ENCODE measurements at places on chromosomes 6 and 20. TPM values are rescaled to one million over a fixed set of nuclear protein-coding genes. Genes with fewer than 3 reads are reported as not detected.

The KCNK15 gene
- 2.9 TPM for total RNA-seq

- H3K27me3 ChIP-seq, result no peaks in the 10 kb centered on the region
- DNase-seq, result no peak
- H3K4me1 ChIP-seq, result no peaks in the 10 kb centered on the region
- H3K36me3 ChIP-seq, result no peaks in the 10 kb centered on the region
- H3K4me3 ChIP-seq, result no peak overlapping the region
- no peak overlapping the region for H3K27ac ChIP-seq
Measured at GRCh38 chr6:66307490-66307889, 600.5 kb upstream of the EYS start.

The PLCG1 gene
- total RNA-seq, result 205 TPM

The ROS1 gene
- total RNA-seq, result 0.16 TPM

The GRIK2 gene
- total RNA-seq, result 0.29 TPM

DNA sequence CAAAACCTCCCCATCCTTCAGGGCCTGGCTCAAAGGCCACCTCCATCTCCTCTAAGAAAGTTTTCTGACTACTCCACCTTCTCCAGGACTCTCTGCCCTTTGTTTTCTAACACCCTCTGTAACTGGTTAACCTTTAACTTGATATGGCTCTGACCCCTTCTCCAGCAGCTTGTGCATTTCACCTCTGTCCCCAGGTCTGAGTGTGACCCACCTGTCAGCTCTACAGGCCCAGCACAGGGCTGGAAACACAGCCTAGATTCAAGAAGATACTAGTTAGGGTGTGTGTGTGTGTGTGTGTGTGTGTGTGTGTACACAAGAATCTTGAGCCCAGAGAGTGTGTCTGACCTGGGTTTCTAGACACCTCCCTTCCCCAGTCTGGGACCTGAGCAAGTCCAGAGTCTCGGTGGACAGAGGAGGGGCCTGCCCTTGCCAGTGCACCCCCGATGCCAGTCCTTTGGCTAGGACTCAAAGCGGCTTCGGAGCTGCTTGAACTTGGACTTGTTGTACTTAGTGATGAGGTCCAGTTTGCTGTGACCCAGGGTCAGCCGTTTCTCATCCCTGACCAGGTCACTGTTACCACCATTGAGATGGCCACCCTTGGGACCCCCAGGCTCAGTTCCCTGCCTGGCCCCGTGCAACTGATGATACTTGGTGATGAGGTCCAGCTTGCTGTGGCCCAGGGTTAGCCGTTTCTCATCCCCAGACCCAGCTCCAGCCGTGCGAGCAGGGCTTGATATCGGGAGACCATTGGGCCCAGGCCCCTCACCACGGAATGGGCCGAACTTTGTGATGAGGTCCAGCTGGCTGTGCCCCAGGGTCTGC is 1.7 kb upstream of the EIF6 start:
- H3K4me1 ChIP-seq, result peaks cover 28% of the 10 kb centered on the region
- peaks cover 3% of the 10 kb centered on the region for H3K36me3 ChIP-seq
- peak overlapping the region; percentile 87 for H3K27ac ChIP-seq
- H3K4me3 ChIP-seq, result no peak overlapping the region
- peak; percentile 76 for DNase-seq

The SYCP2 gene
- 68.7 TPM for total RNA-seq

- no peaks in the 10 kb centered on the region for H3K27me3 ChIP-seq
- DNase-seq, result no peak
- H3K27ac ChIP-seq, result no peak overlapping the region
- H3K36me3 ChIP-seq, result no peaks in the 10 kb centered on the region
- no peak overlapping the region for H3K4me3 ChIP-seq
Measured at GRCh38 chr6:15839969-15840541, 177.2 kb upstream of the DTNBP1 start.

- no peak overlapping the region for H3K27ac ChIP-seq
- no peaks in the 10 kb centered on the region for H3K27me3 ChIP-seq
- H3K36me3 ChIP-seq, result no peaks in the 10 kb centered on the region
- H3K4me1 ChIP-seq, result peaks cover 9% of the 10 kb centered on the region
- DNase-seq, result no peak
Measured at GRCh38 chr6:157555455-157556143, 174.6 kb downstream of the ZDHHC14 start.

DNA sequence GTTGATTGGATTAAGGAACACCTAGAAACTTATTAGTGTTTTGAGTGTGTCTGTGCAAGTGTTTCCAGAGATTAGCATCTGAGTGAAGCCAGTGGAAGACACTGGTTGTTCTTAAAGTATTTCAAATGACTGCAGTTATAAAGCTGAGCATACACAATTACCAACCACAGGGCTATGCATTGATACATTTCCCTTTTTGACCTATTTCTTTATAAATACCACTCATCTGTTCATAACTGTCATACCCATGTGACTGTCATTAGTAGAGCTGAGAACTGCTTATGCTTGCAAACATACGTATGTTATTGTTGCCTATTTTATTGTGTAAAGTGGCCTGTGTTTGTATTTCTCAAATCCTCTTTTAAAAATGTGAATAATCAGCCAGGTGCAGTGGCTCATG is 15.3 kb upstream of the ZC3H12D start:
- H3K4me1 ChIP-seq, result no peaks in the 10 kb centered on the region
- H3K36me3 ChIP-seq, result no peaks in the 10 kb centered on the region
- H3K27ac ChIP-seq, result no peak overlapping the region
- no peaks in the 10 kb centered on the region for H3K27me3 ChIP-seq

- no peak for DNase-seq
- H3K27me3 ChIP-seq, result no peaks in the 10 kb centered on the region
- H3K4me3 ChIP-seq, result no peak overlapping the region
Measured at GRCh38 chr6:90098001-90098531, 198.6 kb downstream of the BACH2 start.

The HLA-DPA1 gene
- not detected for total RNA-seq

The PDE7B gene
- total RNA-seq, result not detected

DNA sequence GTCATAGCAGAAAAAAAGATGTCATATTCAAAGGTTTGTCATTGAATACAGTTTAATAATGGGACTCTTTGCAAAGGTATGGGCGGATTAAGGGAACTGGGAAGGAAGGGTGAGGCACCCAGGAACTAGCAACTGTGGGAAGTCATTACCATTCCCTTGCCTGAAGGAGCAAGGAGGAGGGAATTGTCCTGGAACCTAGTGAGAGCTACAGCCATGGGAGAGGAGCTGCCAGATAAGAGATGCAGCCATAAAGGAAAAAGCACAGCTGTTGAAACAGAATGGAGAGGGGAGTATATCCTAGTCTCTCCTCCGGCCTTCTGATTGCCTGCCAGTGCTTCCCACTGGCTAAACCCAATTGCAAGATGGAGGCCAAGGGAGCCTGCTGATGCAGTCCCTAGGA is 250.6 kb downstream of the BCKDHB start:
- no peak for DNase-seq
- no peaks in the 10 kb centered on the region for H3K36me3 ChIP-seq
- no peak overlapping the region for H3K4me3 ChIP-seq
- H3K4me1 ChIP-seq, result no peaks in the 10 kb centered on the region

DNA sequence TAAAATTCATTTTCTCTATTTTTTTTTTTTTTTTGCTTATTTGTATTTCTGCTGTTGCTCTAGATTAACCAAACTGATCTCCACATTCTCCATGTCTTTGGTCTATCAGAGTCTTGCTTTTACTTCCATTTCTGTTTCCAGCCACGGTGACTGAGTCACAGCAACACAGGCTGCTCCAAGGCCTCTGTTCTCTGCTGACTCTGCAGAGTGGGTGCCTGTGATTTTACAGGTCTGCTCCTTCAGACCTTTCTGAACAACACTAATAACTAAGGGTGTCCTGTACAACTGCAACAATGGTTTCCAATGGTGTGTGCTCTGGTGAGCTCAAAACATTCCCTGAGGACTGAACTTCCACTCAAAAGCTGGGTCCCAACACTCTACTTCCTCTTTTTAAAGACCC is 102.3 kb upstream of the BMP2 start:
- H3K4me1 ChIP-seq, result peaks cover 36% of the 10 kb centered on the region
- no peaks in the 10 kb centered on the region for H3K36me3 ChIP-seq
- H3K4me3 ChIP-seq, result no peak overlapping the region
- DNase-seq, result no peak

GRCh38 chr20:37896932-37897548 is 5.9 kb upstream of the VSTM2L start:
- no peaks in the 10 kb centered on the region for H3K27me3 ChIP-seq
- no peaks in the 10 kb centered on the region for H3K4me1 ChIP-seq
- DNase-seq, result peak; percentile 54
- H3K36me3 ChIP-seq, result no peaks in the 10 kb centered on the region
- H3K27ac ChIP-seq, result no peak overlapping the region

The PSORS1C2 gene
- total RNA-seq, result not detected

The ENPP1 gene
- total RNA-seq, result 4.6 TPM

The TRIM31 gene
- total RNA-seq, result 0.74 TPM

GRCh38 chr6:141307309-141307998 is 825.3 kb upstream of the GJE1 start:
- no peak for DNase-seq
- no peak overlapping the region for H3K4me3 ChIP-seq
- no peaks in the 10 kb centered on the region for H3K27me3 ChIP-seq
- H3K4me1 ChIP-seq, result no peaks in the 10 kb centered on the region
- no peaks in the 10 kb centered on the region for H3K36me3 ChIP-seq
- no peak overlapping the region for H3K27ac ChIP-seq

- H3K4me1 ChIP-seq, result peaks cover 9% of the 10 kb centered on the region
- DNase-seq, result no peak
- no peaks in the 10 kb centered on the region for H3K27me3 ChIP-seq
- H3K27ac ChIP-seq, result no peak overlapping the region
- H3K4me3 ChIP-seq, result no peak overlapping the region
- no peaks in the 10 kb centered on the region for H3K36me3 ChIP-seq
Measured at GRCh38 chr20:40414843-40415615, 274.0 kb downstream of the MAFB start.

GRCh38 chr6:106077170-106077569 is 9.0 kb upstream of the PRDM1 start:
- H3K27ac ChIP-seq, result no peak overlapping the region
- no peak overlapping the region for H3K4me3 ChIP-seq
- DNase-seq, result no peak

DNA sequence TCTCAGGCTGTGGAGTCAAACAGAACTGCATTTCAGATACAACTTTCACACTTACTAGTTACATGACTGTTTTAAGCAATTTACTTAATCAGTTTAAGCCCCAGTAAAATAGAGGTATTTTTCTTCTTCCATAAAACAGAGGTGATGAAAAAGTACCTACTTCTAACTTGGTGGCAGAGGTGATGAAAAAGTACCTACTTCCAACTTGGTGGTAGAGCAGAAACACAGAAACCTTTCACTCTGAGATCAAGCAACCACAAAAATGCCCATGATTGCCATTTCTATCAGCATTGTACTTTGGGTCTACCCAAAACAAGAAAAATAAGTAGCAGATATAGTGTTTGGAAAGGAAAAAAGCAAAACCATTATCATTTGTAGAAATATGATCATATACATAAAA is 148.7 kb downstream of the OPRM1 start:
- no peaks in the 10 kb centered on the region for H3K36me3 ChIP-seq
- H3K27ac ChIP-seq, result no peak overlapping the region
- H3K4me1 ChIP-seq, result no peaks in the 10 kb centered on the region
- no peak for DNase-seq
- no peak overlapping the region for H3K4me3 ChIP-seq

- no peak for DNase-seq
- H3K36me3 ChIP-seq, result peaks cover 5% of the 10 kb centered on the region
- no peaks in the 10 kb centered on the region for H3K27me3 ChIP-seq
- H3K4me3 ChIP-seq, result no peak overlapping the region
Measured at GRCh38 chr6:73511796-73512195, 9.0 kb downstream of the EEF1A1 start.

DNA sequence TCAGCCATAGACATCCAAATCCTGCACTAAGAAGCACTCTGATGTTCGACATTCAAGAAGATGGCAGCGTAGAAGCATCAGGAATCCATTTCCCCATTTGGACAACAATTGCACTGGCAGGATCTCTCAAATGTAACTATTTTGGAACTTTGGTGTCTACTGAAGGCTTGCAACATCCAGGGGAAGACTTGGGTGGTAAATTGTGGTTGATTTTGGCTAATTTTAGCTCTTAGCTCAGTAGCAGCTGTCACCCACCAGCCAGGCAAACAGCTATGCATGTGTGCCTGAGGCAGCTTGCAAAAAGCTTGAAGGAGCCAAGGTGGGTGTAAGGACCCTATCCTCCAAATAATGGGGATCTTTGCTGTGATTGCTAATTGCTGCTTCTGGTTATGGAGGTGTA is 35.1 kb upstream of the PPP1R3G start:
- H3K36me3 ChIP-seq, result no peaks in the 10 kb centered on the region
- H3K27ac ChIP-seq, result no peak overlapping the region
- no peaks in the 10 kb centered on the region for H3K27me3 ChIP-seq
- H3K4me1 ChIP-seq, result no peaks in the 10 kb centered on the region
- no peak overlapping the region for H3K4me3 ChIP-seq
- DNase-seq, result no peak

The KIAA0408 gene
- total RNA-seq, result not detected

- no peak overlapping the region for H3K27ac ChIP-seq
- no peaks in the 10 kb centered on the region for H3K36me3 ChIP-seq
- H3K4me3 ChIP-seq, result no peak overlapping the region
- no peaks in the 10 kb centered on the region for H3K4me1 ChIP-seq
Measured at GRCh38 chr20:62734881-62735280, 26.2 kb downstream of the NTSR1 start.

GRCh38 chr6:146984251-146984924 is 219.8 kb upstream of the STXBP5 start:
- H3K4me1 ChIP-seq, result peaks cover 60% of the 10 kb centered on the region
- H3K27ac ChIP-seq, result peak overlapping the region; percentile 83
- H3K27me3 ChIP-seq, result no peaks in the 10 kb centered on the region
- no peak for DNase-seq

GRCh38 chr6:1123386-1124375 is 188.2 kb upstream of the FOXQ1 start:
- DNase-seq, result no peak
- H3K36me3 ChIP-seq, result no peaks in the 10 kb centered on the region
- peaks cover 13% of the 10 kb centered on the region for H3K4me1 ChIP-seq
- H3K27me3 ChIP-seq, result no peaks in the 10 kb centered on the region

- no peak overlapping the region for H3K4me3 ChIP-seq
- no peak overlapping the region for H3K27ac ChIP-seq
- no peaks in the 10 kb centered on the region for H3K36me3 ChIP-seq
- no peaks in the 10 kb centered on the region for H3K4me1 ChIP-seq
- no peak for DNase-seq
- no peaks in the 10 kb centered on the region for H3K27me3 ChIP-seq
Measured at GRCh38 chr6:116205281-116205680, 48.6 kb downstream of the TSPYL4 start.

GRCh38 chr20:24507182-24507853 is 37.9 kb downstream of the SYNDIG1 start:
- no peaks in the 10 kb centered on the region for H3K4me1 ChIP-seq
- H3K27ac ChIP-seq, result no peak overlapping the region
- no peaks in the 10 kb centered on the region for H3K27me3 ChIP-seq
- H3K36me3 ChIP-seq, result no peaks in the 10 kb centered on the region
- DNase-seq, result no peak

Data from Caco-2 (cell line).